Inflammatory macrophage treated with lipopolysaccharide for 4 hours (primary cell): ENCODE measurements at places on chromosomes 5 and 9.
A peak's percentile ranks its signal among the peaks of the same experiment; 100 is the strongest.

GRCh38 chr5:43981556-43981955 lies 378.6 kb downstream of the NNT start:
- DNase-seq: no peak

DNA sequence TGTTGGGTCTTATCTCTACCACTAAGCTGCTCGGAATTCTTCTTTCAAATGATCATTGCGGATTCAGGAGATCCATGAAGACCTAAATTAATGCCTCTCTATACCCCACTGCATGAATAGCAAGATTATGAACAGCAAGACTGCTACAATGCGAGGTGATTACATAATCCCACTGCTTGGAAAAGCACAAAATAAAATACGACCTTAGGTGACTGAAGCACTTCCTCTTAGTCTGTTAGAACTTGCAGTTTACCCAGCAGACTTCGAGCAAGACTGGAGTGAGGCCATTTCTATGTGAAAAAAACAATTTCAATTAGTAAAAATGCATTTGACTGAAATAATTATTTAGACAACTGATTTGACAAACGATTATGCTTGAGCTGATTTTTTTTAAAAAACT lies 59.8 kb downstream of the SH3RF2 start:
- peak; percentile 39 for DNase-seq

DNA sequence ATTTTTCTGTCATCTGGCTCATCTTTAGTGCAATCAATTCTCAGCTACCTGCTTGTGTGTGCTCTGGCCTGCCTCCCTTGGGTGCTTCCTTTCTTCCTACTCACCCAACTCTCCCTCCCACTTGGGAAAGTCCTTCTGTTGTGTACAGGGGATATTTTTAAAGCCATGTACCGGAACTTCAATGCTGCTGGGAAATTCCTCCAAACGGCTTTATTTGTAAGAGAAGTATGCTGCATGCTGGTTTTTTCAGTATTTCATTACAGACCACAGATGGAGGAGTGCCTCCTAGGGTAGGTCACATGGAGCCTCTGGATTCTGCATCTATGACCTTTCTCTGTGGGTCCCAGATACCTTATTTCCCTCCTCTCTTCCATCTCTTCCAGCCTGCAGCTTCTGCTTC lies 5.4 kb upstream of the HMHB1 start:
- peak; percentile 77 for DNase-seq

DNA sequence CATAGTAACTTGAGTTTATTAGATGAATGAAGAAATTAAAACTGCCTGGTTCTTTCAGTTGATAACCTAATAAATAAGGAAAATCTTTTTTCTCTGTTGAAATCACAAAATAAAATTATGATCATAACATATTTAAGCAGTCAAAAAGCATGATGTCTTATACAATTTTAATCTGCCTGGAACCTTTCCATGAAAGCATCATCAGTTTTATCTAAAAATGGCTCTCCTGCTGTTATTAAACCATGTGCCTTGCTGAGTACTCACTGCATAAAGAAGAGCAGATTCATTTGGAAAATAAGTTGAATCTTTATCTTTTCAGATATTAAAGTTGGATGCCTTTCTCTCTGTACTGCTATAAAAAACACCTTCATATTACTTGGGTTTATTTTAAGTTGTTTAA lies 148.8 kb downstream of the SLC24A2 start:
- no peak for DNase-seq

- no peak for DNase-seq
Observed at GRCh38 chr9:550333-550732, 291.2 kb upstream of the DMRT1 start.

GRCh38 chr9:135478829-135479468 lies 633 bp upstream of the PPP1R26 start:
- peak; percentile 49 for DNase-seq

DNA sequence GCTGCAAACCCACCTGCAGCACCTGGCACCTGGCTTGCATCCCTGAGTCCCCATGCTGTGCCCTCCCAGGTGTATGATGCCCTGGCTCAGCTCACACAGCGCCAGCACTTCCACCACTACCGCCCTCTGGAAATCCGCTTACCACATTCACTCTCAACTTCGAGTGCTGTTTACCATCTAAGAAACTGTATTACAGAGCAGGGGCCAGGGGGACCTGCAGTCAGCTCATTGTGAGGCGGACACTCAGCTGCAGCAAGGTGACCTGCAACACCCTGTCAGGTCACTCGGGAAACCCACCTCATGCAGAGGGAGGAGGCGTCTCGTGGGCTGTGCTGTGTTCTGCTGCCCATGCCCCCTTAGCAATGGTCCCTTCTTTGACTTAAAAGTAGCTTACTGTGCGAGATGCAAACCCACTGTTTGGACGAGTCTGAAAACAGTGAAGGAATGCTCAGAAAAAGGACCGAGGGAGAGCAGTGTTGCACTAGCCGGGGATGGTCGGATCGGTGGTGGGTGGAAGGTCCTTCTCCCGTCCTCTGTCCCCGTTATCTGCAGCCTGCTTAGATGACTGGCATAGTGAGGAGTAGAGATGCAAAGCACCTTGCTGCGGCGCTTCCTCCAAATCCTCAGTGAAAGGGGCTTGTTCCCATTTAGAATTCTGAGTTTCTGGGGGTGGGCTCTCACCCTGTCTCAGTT lies 55.2 kb upstream of the CTSL start:
- DNase-seq: no peak

DNA sequence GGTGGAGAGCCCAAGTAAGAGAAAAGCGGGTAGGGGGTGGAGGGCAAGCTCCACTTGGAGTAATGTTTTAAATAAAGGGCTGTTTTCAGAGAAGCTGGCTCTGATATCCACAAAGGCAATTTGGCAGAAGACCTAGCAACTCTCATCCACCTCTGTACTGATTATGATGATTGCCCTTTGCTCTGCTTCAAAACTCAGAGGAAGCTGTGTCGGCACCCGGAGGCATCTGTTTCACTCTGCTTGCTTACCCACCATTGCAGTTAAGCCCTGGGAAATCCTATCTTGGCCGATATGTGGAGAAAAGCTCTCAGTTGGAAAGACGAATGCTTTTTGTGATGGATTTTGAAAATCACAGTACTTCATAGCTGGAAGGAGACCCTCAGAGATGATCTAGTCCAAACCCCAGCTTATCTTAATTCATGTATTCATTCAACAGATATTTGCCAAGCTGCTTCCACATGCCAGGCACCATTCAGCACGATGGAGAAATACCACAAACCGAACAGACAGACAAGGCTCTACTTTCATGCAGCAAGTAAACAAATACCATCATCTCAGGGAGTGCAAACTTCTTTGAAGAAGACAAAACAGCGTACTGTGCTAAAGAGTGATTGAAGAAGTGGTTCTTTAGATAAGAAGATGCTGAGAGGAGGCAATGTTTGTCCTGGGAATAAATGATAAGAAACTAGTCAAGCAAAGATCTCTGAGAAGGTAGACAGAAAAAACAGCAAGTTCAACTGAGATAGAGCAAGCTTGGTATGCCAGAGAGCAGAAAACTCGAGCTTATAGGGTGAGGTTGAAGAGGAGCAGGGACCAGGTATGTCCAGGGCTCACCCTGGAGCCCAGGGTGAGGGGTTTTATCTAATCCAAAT lies 140.4 kb upstream of the SPDL1 start:
- DNase-seq: no peak
